ENCODE measurements at places on chromosomes 1 and 21.

- no peak for DNase-seq
Measured at GRCh38 chr1:50959303-50959912, 659 bp downstream of the FAF1 start.

DNA sequence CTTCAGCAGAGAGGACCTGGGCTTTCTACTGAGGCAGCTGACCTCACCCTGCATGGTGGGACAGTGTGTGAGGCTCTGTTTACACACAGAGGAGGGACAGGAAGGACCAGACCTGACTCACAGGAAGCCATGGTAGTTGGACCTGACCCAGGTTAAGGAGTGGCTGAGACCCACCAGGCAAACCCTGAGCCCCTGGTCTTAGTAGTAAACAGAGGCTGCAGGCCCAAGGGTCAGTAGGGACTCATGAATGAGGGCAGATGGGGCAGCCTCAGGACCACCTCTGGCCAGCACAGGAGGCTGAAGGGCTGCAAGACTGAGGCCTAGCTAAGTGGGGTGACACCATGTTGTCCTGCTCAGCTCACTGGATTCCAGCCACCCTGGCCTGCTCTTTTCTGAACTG lies 273.2 kb downstream of the GRIK3 start:
- DNase-seq: no peak

DNA sequence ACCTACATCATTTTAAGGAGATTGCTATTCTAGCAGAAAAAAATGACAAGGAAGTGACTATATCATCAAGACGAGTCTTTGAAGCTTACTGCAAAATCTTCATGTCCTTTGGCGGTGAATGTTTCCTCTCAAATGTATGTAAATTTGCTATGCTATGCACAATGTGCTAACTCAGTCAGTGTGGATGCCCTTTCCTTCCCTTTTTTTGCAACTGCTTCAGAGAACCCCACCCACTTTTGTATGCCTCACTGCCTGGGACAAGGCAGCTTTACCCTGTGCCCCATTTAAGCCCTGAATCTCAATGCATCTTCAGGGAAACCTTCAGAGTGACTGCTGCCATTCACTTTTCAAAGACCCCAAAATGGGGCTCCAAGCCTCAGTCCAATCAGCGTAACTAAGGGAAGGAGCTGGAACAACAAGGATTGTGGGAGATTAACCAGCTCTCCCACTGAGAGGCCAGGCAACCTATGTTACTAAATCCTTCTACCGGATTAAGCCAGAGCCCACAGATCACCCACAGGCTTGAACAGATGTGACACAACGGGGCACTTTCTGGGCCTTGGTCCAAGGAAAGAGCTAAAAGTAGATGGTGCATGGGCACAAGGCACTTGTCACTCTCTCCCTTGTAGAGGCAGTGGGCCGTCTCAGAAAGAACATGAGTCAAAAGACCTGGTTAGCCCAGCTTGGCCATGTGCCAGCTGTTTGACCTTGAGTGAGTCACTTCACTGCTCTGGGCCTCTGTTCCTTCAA lies 154.4 kb downstream of the PLPP3 start:
- no peak for DNase-seq

- DNase-seq: no peak
Measured at GRCh38 chr1:228687587-228687986, 47.7 kb upstream of the RHOU start.

DNA sequence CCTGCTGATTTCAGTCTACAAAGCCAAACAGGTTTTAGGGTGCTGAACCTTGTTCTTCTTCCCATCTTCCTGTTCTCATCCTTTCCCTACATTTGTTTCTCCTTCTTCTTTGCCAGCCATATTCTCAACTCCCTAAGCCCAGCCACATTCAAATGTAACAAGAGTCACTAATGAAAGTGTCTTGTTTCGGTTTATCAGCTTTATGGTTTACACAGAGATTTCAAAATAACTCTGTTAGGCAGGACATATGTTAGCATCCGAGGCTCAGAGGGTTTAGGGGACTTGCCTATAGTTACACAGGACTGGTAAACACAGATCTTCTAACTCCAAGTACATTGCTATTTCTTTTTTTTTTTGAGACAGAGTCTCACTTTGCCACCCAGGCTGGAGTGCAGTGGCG lies 61.3 kb downstream of the NDUFS5 start:
- DNase-seq: no peak
